Astrocyte of the cerebellum (primary cell): ENCODE measurements at places on chromosomes 4 and X.

DNA sequence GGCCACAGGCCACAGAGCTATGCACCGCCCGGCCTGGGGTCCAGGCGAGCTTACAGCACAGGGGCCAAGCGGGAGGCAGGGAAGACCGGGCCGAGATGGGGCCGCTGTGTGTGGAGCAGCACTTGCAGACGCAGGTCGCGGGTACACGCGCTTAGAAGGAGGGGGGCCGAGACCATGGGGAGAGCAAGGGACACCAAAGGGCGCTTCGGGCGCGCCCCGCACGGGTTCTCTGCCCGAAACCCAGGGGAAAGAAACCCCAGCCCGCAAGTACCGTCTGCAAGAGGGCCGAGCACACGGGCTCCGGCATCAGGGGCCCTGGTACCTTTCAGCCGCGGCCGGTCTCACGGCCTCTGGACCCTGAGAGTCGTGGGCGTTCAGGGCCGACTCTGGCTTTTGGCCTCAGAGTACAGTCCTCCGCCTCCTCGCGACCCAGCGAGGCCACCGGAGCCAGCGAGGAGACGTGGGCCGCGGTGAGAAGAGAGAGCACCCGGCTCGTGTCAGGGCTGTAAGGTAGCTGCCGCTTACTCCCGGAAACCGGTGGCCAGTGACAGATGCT, 342 bp downstream of the EOLA2 start:
- no peak for DNase-seq

DNA sequence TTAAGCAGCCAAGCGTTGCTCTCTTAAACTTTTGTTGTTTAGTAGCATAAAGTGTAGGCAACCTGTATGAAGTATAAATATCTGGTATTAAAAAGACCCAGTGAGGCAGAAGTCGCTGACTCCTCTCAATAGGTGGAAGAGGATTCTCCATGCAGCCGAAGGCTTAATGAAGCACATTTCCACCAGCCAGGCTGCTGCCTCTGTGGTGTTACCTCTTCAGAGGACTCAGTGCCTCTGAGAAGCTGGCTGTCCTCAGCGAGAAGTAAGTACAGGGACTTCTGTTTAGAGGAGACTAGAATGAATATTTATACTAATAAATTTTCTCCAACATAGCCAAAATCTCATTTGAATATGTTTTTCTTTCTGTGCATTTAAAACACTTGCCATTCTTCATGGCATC, 6.0 kb downstream of the SORBS2 start:
- no peak for DNase-seq

- DNase-seq = peak; percentile 22
Measured at GRCh38 chrX:44071847-44072551, 98.8 kb upstream of the NDP start.

DNA sequence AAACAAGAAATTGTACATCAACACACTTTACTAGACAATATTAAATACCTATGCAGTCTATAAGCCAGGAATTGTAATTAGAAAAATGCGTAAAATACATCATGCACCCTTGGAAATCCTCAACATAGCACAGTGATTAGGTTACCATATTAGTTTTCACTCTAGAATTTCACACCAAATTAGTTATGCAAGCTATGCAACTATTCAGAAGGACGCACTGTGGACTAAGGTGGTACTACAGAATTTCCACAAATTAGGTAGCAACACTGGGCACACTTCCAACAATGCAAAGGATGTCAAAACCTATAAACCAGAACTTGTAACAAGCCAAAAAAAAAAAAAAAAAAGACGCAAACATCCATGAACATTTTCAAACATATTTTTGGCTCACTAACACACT, 71.1 kb upstream of the ZCCHC13 start:
- DNase-seq = peak; percentile 63

GRCh38 chrX:3134316-3134945, 93.2 kb downstream of the ARSF start:
- no peak for DNase-seq

GRCh38 chrX:24371391-24371972, 11.0 kb downstream of the SUPT20HL1 start:
- DNase-seq = peak; percentile 49

DNA sequence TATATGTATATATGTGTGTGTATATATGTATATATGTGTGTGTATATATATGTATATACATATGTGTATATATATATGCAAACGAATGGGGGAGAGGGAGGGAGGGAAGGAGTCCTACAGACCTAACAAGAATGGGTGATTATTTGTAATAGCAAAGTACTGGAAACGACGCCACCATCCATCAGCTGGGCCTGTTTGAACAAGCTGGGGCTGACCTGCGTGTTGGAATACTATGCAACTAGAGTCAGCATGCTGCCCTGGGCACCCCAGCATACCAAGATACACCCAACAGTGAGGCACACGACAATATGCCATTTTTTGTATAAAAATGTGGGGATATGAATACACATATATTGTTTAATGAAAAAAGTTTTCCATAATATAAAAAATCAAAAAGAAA, 21.6 kb upstream of the CCNQ start:
- DNase-seq = no peak

DNA sequence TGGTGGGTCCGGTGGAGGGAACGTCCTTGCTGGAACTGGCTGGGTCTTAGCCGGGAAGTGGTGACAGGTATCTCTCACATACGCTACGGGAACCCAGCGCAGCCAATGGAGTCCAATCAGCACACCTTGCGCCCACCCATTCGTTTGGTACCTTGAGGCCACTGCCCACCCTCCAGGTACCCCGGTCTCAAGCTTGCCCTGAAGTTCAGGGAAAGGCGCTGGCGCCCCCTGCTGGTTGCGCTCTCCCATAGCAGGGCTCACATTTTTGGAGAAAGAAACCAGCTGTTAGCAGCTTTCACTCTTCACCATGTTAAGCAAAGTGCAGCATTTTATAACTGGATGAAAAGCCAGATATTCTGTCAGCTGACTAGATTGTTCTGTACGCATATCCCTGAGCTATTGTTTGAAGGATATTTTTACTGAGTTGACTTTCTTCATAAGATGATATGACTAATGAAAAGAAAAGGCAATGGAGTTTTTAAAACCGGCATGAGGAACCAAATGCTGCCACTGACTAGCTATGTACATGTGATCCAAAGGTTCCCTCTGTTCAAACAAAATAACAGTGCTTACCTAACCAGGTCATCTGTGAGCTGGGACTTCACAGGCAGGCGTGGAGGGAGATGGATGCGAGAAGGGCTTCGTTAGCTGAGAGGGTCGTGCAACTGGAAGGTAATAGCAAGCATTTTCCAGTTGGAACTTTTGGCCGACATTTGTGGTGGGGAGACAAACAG, 43.7 kb downstream of the OTOP1 start:
- DNase-seq = no peak

DNA sequence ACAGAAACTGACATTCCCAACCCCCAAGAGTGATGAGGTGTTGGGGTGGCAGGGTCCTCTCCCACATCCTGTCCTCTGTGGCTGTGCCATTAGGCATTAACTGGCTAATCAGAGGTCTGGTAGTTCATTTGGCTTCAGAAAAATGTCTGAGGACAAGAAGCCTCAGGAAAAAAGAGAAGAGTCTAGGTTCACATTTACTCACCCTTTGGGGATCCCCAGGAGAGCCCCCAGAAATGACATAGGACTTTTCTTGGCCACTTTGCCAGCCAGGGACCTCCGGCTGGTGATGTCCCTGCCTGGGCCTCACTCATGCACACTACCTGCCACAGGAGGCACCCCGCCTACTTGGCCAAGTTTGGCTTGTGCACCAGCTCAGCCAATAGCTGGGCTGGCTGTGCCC, 173.0 kb downstream of the RBM46 start:
- no peak for DNase-seq

DNA sequence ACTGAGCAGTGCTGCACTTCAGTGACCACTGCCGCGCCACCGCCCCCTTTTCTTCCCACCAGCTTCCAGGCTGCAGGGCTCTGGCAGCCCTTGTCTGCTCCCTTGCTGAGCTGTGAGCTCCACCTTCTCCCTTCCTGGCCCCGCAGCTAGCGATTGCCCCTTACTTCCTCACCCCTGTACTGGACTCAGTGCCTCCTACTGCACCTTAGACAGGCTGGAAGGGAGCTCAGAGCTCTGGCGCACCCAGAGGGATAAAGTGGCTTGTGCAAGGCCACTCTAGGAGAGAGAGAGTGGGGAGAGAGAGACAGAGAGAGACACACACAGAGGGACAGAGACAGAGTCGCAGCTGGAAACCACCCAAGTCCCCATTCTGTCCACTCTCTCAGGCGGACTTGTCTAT, 6.0 kb downstream of the RASL11B start:
- DNase-seq = no peak

DNA sequence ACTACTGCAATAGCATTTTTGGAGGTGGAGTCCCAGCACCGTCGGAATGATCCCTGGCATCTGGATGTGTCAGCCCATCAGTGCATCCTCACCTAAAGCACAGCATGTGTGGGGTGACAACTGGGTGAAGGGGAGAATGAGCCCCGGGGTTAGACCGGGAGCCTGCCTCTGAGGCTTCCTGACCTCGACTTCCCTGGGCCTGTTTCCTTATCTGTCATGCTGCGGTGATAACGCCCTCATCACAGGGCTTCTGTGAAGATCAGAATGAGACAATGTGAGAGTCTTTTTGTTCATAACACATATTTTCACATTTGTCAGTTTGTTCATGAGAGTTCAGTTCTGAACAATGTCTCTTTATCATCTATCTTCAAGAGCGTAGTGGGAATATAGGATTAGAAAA, 31.1 kb upstream of the PDLIM3 start:
- no peak for DNase-seq

DNA sequence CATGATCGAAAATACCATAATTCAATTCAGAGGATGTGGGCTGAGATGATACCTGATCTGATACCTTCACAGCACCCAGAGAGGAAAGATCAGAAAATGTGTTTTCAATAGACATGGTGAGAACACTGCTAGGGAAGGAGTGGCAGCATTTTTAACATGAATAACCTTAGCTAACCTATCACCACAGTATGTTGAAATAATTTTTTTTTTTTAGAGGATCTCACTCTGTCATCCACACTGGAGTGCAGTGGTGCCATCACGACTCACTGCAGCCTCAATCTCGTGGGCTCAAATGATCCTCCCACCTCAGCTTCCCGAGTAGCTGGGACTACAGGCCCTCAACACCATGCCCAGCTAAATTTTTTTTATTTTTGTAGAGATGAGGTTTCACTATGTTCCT, 90.5 kb upstream of the RAPGEF2 start:
- DNase-seq = no peak

GRCh38 chrX:12611471-12611870, 179.7 kb upstream of the PRPS2 start:
- no peak for DNase-seq

- DNase-seq = no peak
Measured at GRCh38 chr4:47486231-47486673, 1.2 kb downstream of the ATP10D start.

- DNase-seq = no peak
Measured at GRCh38 chrX:148929686-148930085, 429.3 kb downstream of the AFF2 start.

GRCh38 chr4:74517996-74518395, 73.1 kb downstream of the AREG start:
- DNase-seq = no peak
